ENCODE measurements at places on chromosomes 5 and 9.

DNA sequence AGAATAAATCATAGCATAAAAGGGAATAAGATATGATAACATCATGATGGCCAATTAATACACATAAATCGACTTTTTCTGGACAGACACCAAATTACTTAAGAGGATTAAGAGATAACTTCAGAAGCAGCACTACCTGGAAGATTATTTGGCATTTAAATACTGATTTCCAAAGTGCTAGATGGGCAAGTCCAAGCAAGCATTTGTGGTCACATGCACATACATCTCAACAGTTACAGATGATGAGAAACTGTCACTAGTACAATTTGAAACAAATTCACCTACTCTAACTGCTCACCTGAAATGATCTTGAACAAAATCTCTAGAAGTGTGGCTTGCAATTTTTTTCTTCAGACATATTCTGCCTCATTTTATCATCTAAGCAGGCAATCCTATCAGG is 26.8 kb upstream of the RASGEF1C start:
- DNase-seq = no peak

- DNase-seq = no peak
Measured at GRCh38 chr9:136305804-136306203, 1.9 kb upstream of the CCDC187 start.

GRCh38 chr5:33361781-33362180 is 79.0 kb upstream of the TARS1 start:
- no peak for DNase-seq

- no peak for DNase-seq
Measured at GRCh38 chr5:33336891-33337636, 103.7 kb upstream of the TARS1 start.
